ENCODE measurements at places on chromosomes 11 and 22.

DNA sequence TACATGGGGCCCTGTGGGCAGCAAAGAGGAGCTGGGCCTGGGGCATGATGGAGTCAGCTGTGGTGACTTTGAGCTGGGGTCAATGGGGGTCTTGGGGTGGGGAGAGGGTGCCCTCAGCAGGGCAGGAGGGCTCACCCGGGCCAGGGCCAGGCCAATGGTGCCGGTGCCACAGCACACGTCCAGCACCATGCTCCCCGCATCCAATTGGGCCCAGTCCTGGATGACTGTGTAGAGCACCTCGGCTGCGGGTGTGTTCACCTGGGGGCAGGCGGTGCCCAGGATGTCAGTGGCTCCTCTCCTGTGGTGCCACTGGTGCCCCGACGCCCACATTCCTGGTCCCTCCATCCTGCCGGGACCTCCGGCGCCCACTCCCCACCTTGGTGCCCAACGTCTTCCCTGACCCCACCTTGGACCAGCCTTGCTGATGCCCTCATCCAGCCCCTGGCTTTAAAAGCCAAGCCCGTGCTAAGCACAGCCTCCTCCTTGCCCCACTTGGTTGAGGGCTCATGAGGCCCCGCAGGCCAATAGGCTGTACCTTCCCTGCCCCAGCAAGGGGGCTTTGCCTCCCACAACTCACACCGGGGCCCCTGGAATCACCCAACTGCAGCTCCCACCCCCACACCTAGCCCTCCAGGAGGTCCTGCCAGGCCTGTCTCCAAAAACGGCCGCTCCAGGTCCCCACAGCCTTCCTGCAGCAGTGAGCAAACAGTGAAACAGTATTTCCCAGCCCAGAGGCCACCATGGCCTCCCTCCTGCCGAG, 2.2 kb upstream of the RANBP1 start:
- DNase-seq = no peak

GRCh38 chr11:74929431-74930363, 19.2 kb downstream of the XRRA1 start:
- no peak for DNase-seq

DNA sequence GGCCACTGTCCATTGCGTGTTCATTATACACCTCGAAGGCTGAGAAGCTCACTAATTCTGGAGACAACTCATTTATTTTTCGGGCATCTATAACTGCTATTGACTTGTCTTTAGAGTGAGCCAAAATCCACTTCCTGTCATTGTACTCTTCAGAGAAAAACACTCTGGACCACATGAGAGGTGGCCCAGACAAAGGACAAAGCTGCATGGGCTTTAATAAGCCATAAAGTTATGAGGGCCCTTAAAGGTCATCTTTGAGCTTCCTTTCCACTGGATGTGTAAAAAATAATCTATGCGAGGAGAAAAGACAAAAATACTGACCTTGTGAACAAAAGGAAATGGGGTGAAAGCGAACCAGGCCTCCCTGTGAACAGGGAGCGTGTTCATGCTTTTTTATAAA, 63.5 kb upstream of the ZC3H12C start:
- DNase-seq = no peak

GRCh38 chr11:65159012-65159411, 11.0 kb upstream of the SPDYC start:
- no peak for DNase-seq

GRCh38 chr11:14588681-14589080, 54.9 kb upstream of the PDE3B start:
- no peak for DNase-seq

GRCh38 chr11:68148071-68148805, 27.1 kb upstream of the CHKA start:
- no peak for DNase-seq

GRCh38 chr22:27065279-27065678, 407.9 kb downstream of the MIAT start:
- no peak for DNase-seq

- DNase-seq = no peak
These were observed 92.3 kb upstream of the FGF3 start for GRCh38 chr11:69911310-69912160.

GRCh38 chr11:68525930-68526329, 65.4 kb downstream of the PPP6R3 start:
- no peak for DNase-seq

GRCh38 chr22:36787204-36787988, 11.5 kb upstream of the IFT27 start:
- DNase-seq = no peak

DNA sequence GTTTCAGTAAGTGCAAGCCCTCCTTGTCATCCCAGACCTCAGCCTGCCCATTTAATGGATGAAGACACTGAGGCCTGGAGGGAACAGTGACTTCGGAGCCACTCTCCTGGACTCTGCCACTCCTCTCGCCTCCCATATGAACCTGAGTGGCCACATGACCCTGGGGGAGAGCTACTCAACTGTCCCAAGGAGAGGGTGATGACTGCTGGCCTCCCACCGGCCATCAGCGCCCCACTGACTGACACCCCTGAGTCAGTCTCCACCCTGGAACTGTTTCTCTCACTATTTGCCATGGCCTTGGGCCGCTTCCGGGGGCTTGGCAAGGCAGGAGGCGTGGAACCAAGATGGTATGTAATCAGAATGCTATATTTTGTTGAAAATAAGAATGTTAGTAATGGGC, 17.1 kb downstream of the LRP5 start:
- no peak for DNase-seq

All from activated CD4-positive, CD25-positive, alpha-beta regulatory T cell treated with anti-CD3 and anti-CD28 coated beads, Interleukin-2, amount 50 U/mL, for 72 hours (primary cell).